ENCODE measurements at places on chromosomes 6 and 20.
A peak's percentile ranks its signal among the peaks of the same experiment; 100 is the strongest.

DNA sequence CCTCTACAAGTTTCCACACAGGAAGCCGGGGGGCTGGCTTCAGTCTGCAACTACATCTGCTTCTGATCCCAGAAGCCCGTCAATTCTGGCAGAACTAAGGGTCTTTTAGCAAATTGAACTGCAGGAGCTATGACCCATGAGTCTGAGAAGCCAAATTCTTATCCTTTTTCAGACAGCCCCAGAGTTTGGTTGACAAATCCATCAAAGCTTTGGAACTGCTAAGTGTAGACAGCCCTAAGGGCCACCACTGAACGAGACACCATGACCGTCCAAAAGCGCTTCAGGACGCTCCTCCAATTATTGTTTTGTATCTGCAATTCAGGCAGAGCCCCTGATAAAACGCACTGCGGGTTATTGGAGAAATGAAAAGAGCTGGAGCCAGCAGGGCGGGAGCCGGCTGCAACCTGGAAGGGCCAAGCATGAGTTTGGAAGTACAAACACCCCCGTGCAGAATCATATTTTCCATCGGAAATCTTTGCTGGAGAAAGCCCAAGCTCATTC is 67.1 kb downstream of the GNAS-AS1 start:
- no peak for DNase-seq

DNA sequence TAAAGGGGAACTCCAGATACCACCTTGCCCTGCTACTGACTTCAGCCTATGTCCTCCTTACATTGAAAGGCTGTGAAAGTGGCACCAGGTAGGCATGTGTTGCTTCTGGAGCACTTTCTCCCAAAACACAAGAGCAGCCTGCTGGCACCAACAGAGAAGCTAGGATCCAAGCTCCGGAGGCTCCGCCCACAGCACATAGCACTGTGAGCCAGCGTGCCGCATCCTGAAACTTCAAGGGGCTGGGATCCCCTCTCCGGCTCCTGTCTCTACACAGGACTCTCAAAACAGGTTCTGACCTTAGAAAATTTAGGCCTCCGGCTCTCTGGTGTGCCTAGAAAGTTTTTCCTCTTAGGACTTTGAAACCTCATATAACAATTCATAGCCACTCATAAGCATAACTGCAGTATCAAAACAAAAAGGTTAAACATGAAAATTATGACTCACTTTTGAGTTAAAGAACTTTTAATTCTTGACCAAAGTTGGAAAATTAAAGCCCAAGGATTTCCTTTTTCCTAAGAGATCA is 41.1 kb downstream of the EZR start:
- no peak for DNase-seq

DNA sequence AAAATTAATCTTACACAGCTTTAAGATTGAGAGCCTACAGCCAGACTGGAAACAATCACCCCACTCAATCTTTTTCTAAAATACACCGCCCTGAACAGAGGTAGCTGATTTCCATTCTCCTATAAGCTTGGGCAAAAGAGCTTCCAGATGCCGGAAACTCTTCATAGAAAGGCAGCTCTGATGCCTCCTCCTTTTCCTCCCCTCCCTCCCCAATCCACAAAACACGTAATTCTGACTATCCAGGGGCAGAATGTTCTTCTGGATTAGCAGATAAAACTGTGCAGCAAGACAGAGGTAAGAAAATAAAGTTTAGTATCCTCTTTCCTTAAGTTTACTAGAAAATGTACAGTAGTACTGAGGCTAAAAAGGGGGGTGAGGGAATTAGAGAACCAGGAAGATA is 15.8 kb downstream of the ADNP start:
- no peak for DNase-seq

DNA sequence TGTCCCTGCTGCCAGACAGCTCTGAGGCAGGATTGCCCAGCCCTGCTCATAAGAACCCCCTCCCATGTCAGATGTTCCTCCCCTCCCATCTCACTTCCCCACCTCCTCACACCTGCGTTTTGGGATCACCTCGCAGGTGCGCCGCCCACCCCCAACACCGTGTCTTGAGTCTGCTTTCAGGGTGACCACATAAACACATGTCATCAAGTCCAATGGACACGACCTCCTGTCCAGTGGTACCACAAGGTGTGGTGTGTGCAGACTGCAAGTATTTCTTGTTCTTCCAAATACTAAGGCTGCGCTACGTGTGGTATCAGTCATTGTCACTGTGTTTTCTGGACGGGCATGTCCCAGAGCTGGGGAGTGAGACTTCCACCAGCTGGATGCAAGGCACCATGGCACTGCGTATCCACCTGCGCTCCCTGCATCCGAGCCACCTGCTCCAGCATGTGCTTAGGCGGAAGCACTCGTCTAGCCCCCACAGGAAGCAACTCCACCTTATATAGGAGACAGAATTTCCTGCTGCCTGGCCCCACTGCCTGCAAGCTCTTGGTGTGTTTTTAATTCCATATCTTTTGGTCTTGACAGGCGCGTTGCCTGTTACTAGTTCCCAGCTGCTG is 119.7 kb upstream of the NXT1 start:
- no peak for DNase-seq

GRCh38 chr6:138586638-138587037 is 87.3 kb upstream of the NHSL1 start:
- DNase-seq, result no peak

DNA sequence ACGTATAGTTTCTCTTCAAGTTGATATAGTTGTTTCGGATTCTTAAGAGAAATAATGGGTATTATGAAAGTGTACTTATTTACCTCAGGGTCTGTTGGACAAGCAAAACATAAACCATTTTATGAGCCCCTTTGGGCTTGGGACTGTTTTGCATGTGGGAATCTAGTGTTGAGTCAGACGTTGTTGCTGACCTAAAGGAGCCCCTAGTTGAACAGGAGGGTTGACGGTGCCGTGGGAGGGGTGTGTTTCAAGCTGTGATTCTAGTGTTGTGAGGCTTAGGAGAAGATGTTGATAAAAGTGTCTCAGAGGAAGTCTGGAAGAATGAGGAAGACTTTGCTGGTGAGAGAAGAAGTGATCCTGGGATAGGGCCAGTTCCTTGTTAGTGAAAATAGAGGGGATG is 140.0 kb downstream of the ARID1B start:
- DNase-seq, result no peak

DNA sequence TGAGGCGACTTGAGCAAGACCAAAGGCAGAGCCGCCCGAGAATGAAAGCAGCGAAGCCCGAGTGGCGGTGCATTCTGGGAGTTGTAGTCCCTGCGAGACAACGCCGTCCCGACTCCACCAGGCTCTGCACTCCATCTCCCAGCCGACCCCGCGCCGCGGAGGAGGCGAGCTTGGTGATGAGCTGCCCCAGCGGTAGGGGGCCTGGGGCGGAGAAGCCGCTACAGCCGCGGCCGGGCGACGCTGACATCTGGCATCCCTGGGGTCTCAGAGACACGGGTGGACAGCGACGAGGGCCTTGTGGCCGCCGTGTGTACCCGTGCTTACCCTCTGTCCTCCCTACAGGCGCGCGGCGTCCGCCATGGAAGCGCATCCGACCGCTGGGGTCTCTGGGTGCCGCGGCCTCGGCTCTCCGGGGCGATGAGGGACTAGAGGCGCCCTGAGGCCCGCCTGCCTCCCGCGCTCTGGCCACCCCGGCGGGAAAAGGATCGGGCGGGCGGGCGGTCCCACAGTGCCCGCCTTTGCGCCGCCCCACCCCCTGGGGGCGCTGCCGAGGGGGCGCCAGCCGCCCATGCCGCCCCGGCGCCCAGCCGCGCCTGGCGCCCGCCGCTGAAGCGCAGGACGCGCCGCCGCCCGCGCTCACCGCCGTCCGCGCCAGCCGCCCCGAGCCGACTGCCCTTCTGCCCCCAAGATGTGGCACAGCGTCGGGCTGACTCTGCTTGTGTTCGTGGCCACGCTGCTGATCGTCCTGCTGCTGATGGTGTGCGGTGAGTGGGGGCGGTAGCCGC is at the start of gene SMIM13:
Gene SMIM13, plus strand, starts transcription at position 209 of the 785 bp plus-strand sequence. Its CDS starts 480 bp downstream, at position 689.
- peak; percentile 96 for DNase-seq

- no peak for DNase-seq
Measured at GRCh38 chr20:51237278-51237677, 214.4 kb upstream of the KCNG1 start.

DNA sequence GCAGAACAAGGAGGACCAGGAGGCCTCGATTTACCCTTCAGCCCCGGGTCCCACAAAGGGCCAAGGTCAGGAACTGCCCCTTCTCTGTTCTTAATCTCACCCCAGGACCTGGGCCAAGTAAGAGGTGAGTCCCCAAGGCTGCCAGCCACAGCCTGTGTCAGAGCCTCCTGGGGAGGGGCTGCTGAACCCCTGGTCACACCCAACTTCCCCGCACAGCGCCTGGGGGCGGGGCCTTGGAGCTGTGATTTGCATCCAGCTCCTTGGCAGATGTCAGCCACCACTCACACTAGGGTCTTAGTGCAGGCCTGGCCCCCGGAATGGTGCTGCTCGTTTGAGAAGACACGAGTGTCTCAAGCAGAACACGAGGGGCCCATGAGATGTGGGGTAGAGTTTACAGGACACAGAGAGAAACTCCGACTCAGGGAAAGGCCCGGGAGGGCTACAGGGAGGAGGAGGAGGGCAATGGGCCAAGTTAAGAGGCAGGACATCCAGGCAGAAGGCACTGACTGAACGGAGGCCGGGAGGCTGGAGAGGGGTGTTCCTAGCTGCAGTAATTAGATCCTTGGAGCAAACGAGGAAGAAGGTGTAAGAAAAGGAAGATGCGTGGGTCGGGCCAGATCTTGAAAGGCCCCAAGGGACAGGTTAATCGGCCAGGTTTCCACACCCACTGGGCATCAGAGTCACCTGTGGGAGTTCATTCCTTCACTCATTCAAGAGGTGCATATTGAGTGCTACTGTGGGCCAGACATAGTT is 26.9 kb downstream of the ZBP1 start:
- DNase-seq, result no peak

GRCh38 chr6:22917344-22917743 is 348.0 kb downstream of the HDGFL1 start:
- no peak for DNase-seq

GRCh38 chr20:2801286-2801728 is 880 bp upstream of the CPXM1 start:
- no peak for DNase-seq

DNA sequence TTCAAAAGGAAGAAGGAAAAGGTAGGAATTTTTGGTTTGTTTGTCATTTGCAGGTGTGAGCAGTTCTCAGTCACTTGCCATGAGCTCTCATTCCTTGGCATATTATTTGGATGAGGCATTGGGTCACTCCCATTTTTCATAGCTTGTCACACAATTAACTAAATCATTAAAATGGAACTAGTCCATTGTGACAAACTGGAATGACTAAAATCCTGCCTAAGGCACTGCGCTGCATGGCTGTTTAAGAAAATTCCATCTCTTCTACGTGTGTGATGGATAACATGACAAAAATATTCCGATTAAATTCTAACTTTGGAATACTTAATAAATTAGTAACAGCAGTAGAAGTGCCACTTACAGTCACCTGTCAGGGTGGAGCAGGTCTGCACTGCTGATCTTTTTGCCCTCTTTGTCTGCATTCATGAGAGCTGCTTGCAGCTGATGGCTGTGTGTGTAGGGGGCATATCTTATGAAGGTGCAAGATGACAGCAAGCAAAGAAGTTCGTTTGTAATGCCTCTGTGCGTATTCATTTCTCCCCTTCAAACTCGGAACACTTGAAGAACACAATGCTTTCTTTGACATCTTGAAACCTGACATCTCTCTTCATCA is 1292.6 kb upstream of the MAP3K7 start:
- DNase-seq, result no peak

DNA sequence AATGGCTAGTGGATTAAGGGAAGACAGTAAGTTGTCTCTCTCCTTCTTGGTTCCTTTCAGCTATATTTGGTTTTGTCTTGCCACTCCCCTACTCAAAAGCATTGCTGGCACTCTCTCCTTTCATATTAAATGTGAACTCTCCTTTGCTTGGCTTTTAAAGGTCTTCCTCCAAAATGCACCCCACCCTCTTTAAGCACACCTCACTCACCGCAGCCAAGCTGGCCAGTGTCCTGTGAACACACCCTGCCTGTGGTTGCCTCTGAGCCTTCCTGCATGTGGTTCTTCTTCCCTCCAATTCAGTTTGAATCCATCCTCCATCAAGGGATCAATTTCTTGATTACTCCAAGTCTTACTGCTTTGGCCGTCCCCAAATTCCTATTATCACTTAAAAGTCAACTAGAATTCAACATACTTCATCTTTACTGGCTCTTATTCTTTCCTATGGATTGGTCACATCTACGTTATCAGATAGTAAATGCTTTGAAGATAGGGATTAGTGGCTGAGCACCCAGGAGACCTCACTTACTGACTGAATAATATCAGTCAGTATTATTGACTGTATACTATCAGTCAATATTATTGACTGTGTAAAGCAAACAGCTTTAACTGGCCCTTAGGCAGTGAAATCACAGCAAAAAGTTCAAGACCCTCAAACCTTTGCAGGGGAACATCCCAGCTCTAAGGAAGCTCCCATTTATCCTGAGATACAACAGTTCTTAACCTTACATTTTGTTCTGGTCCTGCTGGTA is 41.6 kb upstream of the SPDEF start:
- DNase-seq, result no peak

DNA sequence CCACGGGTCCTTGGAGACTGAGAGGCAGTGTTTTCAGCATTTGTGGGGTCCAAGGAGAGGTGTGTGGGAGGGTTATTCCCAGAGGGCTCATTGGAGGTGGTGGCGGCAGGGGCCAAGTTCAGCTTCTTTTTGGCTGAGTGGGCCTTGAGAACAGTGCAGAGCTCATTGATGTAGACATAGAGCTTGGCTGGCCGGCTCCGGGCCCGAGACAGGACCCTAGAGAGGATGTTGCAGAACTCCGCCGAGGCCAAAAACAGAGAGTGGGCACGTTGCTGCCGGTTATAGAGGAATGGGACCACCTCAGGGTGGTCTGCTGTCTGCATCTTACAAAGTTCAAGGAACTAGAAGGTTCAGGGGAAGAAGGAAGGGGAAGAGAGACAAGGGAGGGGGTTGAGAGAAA is 3.7 kb upstream of the ZBTB22 start:
- no peak for DNase-seq

GRCh38 chr20:25065072-25065624 is 7.2 kb upstream of the ACSS1 start:
- no peak for DNase-seq

- DNase-seq, result no peak
Measured at GRCh38 chr6:34852406-34853085, 35.3 kb downstream of the TAF11 start.

- DNase-seq, result no peak
Measured at GRCh38 chr6:111207141-111207858, 120.0 kb downstream of the SLC16A10 start.

DNA sequence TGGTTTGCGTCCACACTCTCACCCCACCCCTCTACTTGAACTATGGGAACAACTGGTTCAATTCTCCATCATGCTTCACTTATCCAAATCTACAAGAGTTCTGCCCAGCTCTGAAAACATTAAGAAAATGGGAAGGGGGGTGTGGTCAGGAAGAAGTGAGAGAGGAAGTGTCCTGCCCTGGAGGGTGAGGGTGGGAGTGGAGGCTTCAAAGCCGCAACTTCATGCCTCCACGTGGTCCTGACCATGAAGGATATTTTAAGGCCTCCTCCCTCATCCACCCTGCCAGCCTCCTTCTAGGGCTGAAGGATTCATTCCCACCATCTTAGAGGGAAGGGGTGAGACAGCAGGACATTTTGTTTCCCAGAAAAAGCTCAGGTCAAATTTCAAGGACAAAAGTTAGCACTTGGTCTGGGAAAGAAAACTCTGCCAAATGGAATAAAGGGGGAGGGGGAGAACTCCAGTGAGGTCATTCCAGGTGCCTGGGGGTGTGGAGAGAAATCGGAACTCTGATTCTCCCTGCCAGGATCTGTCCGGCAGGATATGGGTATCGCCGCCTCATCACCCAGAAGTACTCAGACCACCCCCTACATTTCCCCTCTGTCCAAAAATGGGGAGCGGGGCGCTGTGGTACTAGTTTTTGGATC is 4.9 kb downstream of the RIMS4 start:
- no peak for DNase-seq

GRCh38 chr6:81451787-81452186 is 300.7 kb downstream of the TENT5A start:
- DNase-seq, result no peak
